GOT3 (cell line): ENCODE measurements at places on chromosomes 2 and 18.

GRCh38 chr2:18009891-18010290, 131.4 kb downstream of the KCNS3 start:
- DNase-seq = no peak

- no peak for DNase-seq
Observed at GRCh38 chr2:53473775-53474311, 293.8 kb upstream of the CHAC2 start.

- no peak for DNase-seq
Observed at GRCh38 chr2:79083597-79084251, 4.1 kb downstream of the REG1B start.

GRCh38 chr2:59463426-59463825, 1090.0 kb downstream of the BCL11A start:
- no peak for DNase-seq

- DNase-seq = no peak
Observed at GRCh38 chr2:37709111-37709510, 37.7 kb upstream of the CDC42EP3 start.
